Stimulated activated effector memory CD8-positive, alpha-beta T cell treated with anti-CD3 and anti-CD28 coated beads, Interleukin-12 subunit alpha, Interleukin-12 subunit beta, amount 100 ng/mL, for 72 hours (primary cell): ENCODE measurements at places on chromosomes 12 and 14.

GRCh38 chr12:50518090-50518489 is 13.3 kb downstream of the DIP2B start:
- no peak for DNase-seq

GRCh38 chr14:68662392-68662791 is 130.5 kb downstream of the ZFP36L1 start:
- DNase-seq = no peak

- no peak for DNase-seq
Observed at GRCh38 chr12:128813883-128814282, 9.9 kb downstream of the SLC15A4 start.

DNA sequence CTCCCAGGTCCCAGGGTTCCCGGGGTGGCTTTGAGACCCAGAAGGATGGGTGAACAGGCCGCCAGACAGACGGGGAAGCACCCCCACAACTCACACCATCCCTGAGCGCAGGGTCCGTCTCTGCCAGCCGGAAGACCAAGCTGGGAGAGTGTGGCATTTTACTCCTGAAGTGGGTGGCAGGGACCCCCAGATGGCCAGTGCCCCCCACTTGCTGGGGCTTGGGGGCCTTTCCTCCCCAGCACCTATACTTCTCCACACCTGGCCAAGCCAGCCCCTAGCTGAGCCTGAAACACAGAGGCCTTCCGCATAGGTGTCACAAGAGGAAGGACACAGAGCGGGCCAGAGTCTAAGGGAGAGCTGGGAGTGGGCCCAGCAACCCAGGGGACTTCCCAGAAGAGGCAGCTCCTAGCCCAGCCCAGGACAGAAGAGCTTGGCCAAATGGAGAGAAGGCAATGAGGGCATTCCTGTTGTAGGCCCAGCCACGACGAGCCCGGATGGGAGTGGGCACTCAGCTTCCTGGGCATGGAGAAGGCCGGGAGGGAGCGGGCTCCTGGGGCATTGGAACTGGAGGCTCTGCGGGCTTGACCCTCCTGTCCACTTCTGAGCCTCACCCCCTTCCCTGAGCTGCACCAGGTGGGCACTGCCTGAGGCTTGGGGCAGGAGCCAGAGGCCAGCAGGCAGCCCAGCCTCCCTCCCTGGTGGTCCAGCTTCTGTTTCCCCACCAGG is 3.3 kb downstream of the AHNAK2 start:
- DNase-seq = no peak

DNA sequence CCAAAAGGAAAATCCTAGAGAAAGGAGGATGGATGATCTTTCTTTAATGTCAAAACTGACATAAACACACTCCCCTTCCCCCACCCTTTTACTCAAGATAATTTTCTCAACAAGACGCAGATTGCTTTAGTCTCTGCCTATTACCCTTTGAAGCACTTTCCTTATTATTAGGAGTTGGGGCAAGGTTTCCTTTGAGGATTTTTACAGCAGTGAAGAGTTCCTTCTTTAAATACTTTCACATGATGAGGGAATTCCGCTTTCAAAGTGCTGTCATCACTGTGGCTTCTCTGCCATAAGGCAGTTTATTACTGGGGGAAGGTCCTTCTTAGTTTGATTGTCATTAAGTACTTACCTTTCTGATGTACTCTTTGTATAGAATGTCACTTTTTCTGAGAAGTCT is 172.1 kb downstream of the MSRB3 start:
- no peak for DNase-seq

GRCh38 chr14:22268875-22269274 is 320.1 kb downstream of the DAD1 start:
- no peak for DNase-seq

GRCh38 chr12:113392988-113393579 is 10.6 kb downstream of the SDS start:
- no peak for DNase-seq

DNA sequence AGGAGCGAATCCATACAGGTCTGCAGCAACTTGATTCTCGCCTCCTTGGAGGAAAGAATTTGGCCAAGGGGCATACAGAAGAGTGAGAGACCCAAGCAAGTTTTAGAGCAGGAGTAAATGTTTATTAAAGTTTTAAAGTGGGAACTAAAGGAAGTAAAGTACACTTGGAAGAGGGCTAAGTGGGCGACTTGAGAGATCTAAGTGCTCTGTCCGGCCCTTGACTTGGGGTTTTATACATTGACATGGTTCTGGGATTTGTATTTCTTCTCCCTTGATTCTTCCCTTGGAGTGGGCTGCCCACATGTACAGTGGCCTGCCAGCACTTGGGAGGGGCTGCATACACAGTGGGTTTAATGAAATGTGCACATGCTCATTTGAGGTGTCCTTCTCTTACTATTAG is 421.2 kb downstream of the TMEM121 start:
- DNase-seq = no peak

DNA sequence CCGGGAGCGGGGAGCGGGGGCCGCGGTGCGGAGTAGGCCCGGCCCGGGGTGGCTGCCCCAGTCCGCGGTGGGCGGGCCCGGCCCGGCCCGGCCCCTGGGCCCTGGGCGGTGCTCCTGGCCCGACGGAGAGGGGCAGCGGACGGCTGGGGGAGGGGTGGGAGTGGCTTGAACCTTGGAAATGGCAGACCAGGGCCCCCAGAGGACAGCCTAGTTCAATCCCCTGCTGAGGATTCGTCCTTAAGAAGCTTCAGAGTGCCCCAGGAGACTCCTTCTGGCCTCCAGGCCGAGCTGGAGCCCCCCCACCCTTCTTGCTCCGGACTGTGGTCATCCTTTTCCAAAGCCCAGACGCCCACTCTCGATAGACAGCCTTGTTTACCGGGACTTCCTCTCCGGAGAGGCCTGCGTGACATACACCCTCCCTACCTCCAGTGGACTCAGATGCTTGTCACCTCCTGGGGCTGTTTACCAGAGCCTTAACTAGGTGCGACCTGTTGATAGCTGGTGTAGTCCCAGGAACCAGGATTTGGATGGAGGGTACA is 458 bp downstream of the KHNYN start:
- peak; percentile 83 for DNase-seq

DNA sequence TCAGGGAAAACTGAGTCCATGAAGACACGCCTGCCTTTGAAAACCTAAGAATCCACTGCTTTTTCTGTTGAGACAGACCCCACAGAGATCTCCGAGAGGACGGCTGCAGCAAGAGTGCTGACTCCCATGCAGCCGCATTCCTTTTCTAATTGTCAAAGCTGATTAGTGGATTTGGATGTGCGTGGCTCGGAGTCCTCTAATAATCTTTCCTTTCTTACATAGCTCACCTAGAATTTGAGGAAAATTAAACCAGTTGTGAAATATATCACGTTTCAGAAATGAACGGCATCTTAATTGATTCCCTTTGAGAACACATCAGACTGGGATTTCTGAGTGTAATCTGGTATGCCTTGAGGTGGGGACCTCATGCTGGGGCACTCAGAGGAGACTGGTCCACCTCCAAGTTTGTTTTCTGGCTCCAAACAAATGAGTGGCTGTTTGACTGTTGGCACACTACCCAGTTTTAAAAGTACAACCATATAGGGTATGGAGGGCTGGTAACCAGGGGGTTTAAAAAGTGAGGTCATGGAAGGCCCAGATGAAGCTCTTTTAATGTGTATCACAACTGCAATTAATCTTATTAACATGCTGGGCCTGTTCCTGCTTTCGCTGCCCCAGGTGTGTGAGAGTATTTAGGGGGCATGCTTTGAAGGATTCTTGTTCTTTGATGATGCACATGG is 63.3 kb downstream of the RASSF3 start:
- DNase-seq = no peak

- no peak for DNase-seq
Observed at GRCh38 chr12:118102070-118102469, 1.7 kb downstream of the VSIG10 start.

GRCh38 chr12:113683574-113683973 is 211.9 kb upstream of the LHX5 start:
- DNase-seq = no peak

GRCh38 chr12:49652921-49653520 is 29.7 kb downstream of the PRPF40B start:
- no peak for DNase-seq

- no peak for DNase-seq
Observed at GRCh38 chr12:80498059-80498728, 54.2 kb downstream of the PTPRQ start.

DNA sequence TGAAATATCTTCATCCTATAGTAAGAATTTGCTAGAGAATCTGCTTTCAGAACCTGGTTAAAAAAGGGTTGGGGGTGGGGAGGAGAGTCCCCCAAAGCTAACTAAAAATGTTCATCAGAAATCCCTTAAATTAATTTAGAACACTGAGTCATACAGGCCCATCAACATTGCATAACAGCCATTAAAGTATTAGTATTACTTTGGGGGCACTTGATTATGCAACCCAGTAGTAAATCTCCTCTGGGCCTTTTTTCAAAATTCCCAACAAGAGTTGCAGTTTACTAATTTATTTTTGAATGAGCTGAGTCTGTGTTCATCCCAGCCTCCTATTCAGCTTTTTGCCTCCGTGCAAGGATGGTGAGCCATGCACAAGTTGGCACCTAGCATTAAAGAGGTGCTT is 8.8 kb upstream of the SLC24A4 start:
- no peak for DNase-seq

DNA sequence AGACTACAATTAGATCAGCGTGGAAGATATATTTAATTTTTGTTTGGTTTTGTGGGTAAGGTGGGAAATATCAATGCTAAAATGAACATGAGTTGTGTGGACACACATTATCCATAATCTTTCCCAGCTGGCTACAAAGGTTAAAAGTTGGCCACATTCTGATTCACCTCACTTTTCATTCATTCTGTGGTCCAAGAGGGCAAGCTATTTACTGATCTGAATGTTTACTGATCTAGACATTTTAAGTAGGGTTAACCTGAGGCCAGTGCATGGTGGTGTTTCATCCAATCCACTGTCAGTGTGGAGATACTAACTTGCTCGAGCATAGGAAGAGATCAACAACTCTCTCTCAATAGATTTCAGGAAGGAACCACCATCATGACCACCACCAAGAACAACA is 71.6 kb downstream of the DCAF5 start:
- DNase-seq = no peak

DNA sequence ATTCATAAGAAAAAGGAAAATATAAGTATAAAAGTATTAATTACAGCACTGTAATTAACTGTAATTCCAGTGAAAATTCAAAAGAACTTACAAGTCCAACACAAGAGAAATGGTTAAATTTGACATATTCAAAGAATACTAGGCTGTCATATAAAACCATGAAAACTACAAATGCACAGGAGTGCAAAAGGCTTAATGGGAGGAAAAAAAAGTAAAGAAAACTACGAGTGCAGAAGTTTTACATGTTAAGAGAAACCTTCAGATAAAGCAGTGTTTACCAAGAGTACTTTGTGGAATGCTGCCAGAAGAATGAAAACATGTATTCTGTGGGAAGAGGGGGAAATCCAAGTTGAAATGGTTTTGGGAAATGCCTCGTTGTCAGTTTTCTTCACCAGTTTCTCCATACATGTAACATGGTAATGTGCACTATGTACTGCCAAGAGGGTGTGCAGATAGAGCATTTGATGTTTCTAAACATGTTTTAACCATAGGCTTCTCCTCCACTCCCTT is 9.1 kb downstream of the HEATR5A start:
- no peak for DNase-seq

DNA sequence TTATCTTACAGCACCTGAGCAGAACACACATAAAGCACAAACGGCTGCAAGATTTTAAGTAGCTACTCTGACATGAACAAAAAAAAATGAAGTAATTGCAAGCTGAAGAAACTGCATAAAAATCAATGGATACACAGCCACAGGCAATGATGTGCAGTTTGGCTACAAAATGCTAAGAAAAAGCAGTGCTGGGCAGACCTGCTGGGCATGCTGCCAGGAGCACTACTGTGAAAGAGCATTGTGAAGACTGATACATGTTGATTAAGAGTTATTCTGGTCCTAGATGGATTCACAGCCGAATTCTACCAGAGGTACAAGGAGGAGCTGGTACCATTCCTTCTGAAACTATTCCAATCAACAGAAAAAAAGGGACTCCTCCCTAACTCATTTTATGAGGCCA is 20.1 kb upstream of the RTN1 start:
- no peak for DNase-seq

DNA sequence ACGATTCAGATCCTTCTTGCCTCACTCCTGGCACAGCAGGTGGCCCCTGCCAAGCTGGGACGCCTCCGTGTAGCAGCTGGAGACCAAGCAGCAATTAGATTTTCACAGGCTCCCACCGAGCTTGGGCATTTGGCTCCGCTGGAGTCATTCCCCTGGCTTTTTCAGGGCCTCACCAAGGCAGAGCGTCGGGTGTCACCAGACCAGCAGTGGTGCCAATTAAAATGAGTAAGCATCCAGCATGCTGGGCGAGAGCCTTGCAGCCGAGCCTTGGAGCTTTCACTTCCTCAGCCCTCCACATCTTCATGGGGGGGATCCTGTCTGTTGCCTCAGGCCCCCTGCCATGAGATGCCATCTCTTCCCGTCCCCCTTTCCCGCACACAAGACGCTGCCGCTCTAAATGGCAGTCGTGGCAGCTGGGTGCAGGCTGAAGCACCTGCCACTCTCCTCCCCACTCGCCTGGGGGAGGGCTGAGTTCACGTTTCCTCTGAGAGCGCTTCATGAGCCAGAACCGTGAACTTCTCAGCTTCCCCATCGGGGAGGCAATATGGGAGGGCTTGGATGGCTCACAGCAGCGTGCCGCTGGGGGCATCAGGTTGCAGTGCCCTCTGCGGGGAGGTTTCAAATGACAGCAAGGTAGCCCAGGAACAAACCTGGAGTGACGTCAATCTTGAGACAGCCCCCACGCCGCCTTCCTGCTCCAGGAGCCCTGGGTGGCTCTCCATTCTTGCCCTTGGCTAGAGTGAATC is 11.7 kb downstream of the TPCN1 start:
- peak; percentile 58 for DNase-seq

- no peak for DNase-seq
Observed at GRCh38 chr14:36221112-36221511, 44.6 kb upstream of the PTCSC3 start.

DNA sequence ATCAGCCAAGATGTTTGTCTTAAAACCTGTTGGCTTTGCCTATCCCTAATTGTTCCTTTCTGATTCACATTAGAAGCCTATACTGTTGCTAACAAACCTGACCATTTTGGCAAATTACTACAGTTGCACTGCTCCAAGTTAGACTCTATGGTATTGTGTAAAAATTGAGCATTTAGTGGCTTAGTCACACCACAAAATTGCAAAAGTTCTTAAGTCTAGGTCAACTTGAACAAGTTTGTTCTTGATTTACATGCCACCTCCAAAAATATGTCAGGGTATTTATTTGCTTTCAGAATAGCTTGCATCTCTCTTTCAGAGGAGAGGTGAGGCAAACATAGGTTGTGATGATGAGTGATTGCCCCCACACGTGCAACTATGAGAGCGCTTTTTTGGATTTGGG is 27.0 kb upstream of the PTHLH start:
- no peak for DNase-seq

GRCh38 chr12:26636710-26637328 is 196.2 kb downstream of the ITPR2 start:
- DNase-seq = no peak
